T-cell (primary cell): ENCODE measurements at places on chromosomes 6 and 20. TPM values are rescaled to one million over a fixed set of nuclear protein-coding genes. Genes with fewer than 3 reads are reported as not detected.

NKX2-4 gene
- not detected for total RNA-seq

BMP2 gene
- total RNA-seq = 0.13 TPM

BTN1A1 gene
- not detected for total RNA-seq

EMILIN3 gene
- not detected for total RNA-seq

RPP40 gene
- 5.3 TPM for total RNA-seq

CSE1L gene
- 41.7 TPM for total RNA-seq

FAM209B gene
- 1.8 TPM for total RNA-seq

TMEM217 gene
- total RNA-seq = 0.22 TPM

GRM1 gene
- not detected for total RNA-seq

TAGAP gene
- total RNA-seq = 210 TPM

ASIP gene
- not detected for total RNA-seq

HLA-DOA gene
- 14.0 TPM for total RNA-seq

DNA sequence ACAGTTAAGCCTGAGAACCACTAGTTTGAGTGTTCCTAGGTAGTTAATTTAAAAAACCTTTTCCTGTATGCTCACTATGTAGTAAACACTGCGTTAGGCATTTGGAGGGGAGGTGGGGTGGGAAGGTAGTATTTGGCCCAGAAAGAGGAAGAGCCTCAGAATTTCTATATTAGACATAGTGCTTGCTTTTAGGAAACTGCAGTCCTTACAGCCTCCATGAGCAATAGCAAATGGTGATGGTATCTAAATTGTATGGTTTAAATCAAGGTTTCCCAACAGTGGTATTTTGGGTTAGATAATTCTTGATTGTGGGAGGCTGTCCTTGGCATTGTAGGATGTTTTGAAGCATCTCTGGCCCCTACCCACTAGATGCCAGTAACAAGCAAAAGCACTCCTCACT lies 61.5 kb upstream of the RIPOR2 start:
- H3K27ac ChIP-seq = peak overlapping the region; percentile 7
- peaks cover 3% of the 10 kb centered on the region for H3K36me3 ChIP-seq
- H3K4me1 ChIP-seq = peaks cover 31% of the 10 kb centered on the region
- no peak overlapping the region for H3K4me3 ChIP-seq
- H3K27me3 ChIP-seq = no peaks in the 10 kb centered on the region
- no peak for DNase-seq

- H3K4me3 ChIP-seq = no peak overlapping the region
- DNase-seq = no peak
- H3K27ac ChIP-seq = no peak overlapping the region
- H3K36me3 ChIP-seq = no peaks in the 10 kb centered on the region
- H3K27me3 ChIP-seq = no peaks in the 10 kb centered on the region
These were observed 53.5 kb downstream of the AGPAT4 start for GRCh38 chr6:161220346-161220745.

DNA sequence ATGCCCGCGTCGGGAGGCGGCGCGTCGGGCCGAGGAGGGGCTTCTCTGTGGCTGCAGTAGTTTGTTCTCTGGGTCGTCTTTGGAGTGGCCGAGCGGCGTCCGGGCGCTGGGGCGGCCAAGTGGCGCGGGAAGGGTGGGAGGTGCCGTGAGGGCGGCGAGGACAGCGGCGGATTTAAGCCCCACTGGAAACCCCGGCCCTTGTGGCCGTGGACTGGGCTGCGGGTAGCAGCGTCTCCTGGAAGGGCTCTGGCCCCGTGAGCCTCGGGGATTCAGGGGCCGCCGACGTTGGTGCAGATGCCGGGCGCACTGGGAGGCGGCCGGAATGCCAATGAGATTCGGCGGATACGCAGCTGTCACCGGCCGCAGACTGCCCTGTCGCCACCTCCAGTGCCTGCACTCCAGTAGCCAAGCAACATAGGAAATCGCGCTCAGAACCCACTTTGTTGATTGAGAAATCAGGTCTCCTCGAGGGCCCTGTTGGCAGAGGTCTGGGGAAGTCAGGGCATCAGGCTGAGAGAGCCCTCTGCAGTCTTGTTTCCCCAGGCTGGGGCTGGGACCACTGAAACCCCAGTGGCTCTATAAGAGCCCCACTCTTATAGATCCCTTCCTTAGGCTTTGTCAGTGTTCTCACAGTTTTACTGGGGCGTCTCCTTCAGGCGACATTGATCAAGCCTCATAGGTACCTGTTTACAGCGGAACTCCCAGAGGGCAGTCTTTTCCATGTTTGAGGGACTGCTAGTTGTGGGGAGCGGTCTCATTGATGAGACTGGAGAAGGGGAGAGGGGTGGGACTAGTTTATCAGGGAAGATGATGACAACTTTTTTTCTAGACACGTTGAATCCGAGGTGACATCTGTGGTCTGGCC lies 642 bp downstream of the GZF1 start:
- no peaks in the 10 kb centered on the region for H3K27me3 ChIP-seq
- peak overlapping the region; percentile 93 for H3K4me3 ChIP-seq
- DNase-seq = peak; percentile 21
- peaks cover 3% of the 10 kb centered on the region for H3K36me3 ChIP-seq
- H3K4me1 ChIP-seq = peaks cover 11% of the 10 kb centered on the region

DNA sequence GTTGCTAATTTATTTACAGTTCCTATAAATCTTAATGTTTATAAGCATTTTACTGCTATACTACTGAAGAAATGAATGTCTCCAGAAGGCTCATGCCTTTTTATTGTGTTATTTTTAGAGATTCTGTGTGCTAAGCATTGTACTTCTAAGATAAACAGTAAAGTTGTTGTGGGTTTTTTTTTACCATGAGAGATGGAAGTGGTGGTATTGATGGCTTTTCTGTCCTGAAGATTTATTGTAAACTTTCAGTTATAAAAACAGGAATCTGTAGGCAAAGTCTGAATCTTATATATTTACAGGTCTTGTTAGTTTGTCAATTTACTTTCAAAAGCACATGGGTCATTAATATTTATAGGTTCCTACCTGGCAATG lies 246.9 kb downstream of the TMEM242 start:
- no peaks in the 10 kb centered on the region for H3K27me3 ChIP-seq
- peaks cover 5% of the 10 kb centered on the region for H3K4me1 ChIP-seq
- H3K36me3 ChIP-seq = peaks cover 6% of the 10 kb centered on the region

GRCh38 chr20:51237791-51238190 lies 214.9 kb upstream of the KCNG1 start:
- H3K4me1 ChIP-seq = no peaks in the 10 kb centered on the region
- no peaks in the 10 kb centered on the region for H3K36me3 ChIP-seq
- no peak for DNase-seq
- H3K27ac ChIP-seq = no peak overlapping the region

DNA sequence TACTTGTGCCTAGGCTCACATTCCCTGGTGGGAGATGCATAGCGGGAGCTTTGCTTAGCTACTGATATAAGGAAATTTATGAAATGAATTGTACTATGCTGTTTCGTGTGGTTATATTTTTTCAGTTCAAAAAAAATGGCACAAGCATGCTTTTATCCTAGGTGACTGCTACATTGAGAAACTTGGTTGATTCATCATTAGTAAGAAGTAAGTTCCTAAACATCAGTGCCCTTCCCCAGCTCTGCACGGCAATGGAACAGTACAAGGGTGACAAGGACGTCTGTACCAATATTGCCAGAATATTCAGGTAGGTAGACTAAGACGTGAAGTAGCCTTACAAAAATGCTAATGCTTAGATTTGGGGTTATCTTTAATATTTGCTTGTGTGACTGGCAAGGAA lies 79.7 kb downstream of the ARMC2 start:
- H3K4me1 ChIP-seq = peaks cover 15% of the 10 kb centered on the region
- H3K27me3 ChIP-seq = no peaks in the 10 kb centered on the region
- no peaks in the 10 kb centered on the region for H3K36me3 ChIP-seq

- no peak overlapping the region for H3K4me3 ChIP-seq
- H3K4me1 ChIP-seq = peaks cover 14% of the 10 kb centered on the region
- no peaks in the 10 kb centered on the region for H3K27me3 ChIP-seq
- DNase-seq = no peak
These were observed 133.3 kb downstream of the WDR27 start for GRCh38 chr6:169568314-169569087.

GRCh38 chr20:62066983-62067433 lies 1.3 kb upstream of the TAF4 start:
- H3K4me3 ChIP-seq = peak overlapping the region; percentile 94
- H3K4me1 ChIP-seq = peaks cover 26% of the 10 kb centered on the region
- no peaks in the 10 kb centered on the region for H3K36me3 ChIP-seq
- no peak overlapping the region for H3K27ac ChIP-seq

DNA sequence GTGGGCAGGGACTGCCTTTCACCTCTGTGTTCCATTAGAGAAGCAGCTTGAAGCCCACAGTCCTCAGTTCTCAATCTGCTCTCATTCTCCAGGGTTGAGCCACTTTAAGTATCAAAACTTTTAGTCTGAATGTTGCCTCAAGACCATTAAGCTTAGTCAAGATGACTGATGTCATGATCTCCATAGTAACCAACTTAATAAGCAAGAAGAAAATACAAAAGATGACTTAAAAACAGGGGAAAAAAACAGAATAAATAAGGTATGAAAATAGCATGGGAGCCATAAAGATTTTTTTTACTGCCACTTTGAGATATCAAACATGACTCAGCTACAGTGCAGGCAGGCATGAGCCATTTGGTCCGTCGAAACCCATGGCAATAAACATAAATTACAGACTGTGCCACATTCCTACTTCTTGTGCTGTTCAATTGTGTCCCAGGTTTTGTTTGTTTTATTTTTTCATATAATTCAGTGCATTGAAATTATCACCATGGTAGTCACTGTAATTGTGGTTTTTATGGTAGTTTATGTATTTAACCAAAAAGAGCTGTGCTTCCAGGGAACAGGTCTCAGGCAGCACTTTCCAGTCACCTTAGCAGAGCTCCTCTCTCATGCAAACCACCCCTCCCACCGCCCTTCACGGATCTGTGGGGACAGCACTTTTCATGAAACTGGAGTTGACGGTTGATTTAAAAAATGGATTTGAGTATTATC lies 156.5 kb upstream of the INSM1 start:
- H3K4me3 ChIP-seq = no peak overlapping the region
- no peaks in the 10 kb centered on the region for H3K4me1 ChIP-seq
- H3K36me3 ChIP-seq = no peaks in the 10 kb centered on the region
- H3K27ac ChIP-seq = no peak overlapping the region

DNA sequence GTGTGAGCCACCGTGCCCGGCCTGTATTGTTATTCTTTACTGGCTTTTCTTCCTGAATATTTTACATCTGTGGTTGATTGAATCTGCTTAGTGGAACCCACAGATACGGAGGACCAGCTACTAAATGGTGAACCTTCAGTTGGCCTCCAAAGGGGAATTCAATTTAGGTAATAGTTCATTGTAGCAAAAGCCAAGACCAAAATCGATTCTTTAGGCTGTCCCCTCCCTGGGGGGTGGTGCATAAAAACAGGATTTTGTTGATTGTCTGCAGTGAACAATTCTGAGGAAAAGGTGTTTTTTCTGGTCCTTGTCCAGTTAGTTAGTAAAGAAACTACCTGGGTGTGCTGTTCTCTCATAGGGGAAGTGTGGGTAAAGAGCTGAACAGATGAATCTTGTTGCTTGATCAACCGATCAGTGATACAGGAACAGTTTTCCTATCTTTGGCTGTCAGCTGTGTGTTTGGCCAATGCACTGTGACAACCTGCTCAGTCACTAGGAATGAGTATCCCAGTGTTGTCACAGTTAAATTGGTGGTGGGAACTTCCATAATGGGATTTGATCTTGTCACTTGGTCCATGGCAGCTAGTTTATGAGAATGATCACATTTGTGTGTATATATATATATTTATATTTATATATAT lies 19.5 kb downstream of the LHFPL5 start:
- no peak overlapping the region for H3K4me3 ChIP-seq
- no peak overlapping the region for H3K27ac ChIP-seq
- no peaks in the 10 kb centered on the region for H3K4me1 ChIP-seq
- no peaks in the 10 kb centered on the region for H3K27me3 ChIP-seq
- DNase-seq = no peak

DNA sequence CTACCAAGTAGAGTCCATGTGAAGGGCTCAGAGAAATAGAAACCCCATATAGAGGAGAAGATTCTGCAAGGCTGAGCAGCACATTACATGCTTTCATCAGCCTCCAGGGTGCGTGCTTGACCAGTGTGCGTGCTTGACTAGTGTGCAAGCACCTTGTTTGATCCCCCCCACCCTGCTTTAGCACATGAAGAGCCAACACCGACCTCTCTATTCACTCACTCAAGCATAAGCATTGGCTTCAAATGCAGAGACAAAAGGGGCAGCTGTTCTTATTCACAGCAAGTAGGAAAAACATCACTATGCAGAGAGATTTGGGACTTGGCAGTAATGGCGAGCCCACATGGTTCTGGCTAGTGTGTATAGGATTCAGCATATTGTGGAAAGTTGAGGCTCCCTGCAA lies 278.7 kb upstream of the RNF217 start:
- no peak overlapping the region for H3K27ac ChIP-seq

GRCh38 chr20:48766961-48767960 lies 60.5 kb downstream of the PREX1 start:
- no peaks in the 10 kb centered on the region for H3K36me3 ChIP-seq
- H3K27ac ChIP-seq = peak overlapping the region; percentile 80
- no peak overlapping the region for H3K4me3 ChIP-seq
- no peak for DNase-seq

DNA sequence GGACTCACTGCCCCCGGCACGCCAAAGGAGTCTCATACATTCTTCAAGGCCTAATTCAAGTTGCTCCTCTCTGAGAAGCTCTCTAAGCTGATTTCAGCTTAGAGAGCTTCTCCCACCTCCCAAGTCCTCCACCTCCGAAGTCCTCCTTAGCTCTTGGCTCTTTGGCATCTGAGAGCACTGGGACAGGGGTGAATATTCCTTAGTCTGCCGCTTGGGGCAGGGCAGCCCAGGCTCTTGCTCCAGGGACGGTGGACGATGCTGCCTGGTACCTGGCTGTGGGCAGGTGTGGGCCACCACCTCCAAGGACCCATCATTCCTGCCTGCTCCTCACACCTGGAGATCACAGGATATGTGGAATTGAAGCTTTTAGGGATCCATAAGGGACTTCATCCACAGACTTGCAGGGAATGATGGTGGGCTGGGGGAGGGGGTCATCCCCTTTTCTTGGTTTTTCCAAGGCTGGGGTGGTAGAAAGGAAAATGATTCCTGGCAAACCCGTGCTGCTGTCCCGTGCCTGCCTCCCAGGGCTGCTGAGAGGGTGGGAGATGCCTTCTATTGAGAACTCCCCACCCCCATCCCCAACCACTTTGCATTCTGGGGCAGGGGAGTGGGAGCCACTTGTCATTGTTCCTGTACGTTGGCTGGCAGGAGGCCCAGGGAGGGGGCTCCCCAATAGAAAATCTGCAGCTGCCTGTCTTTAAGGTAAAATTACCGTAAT lies 57.4 kb downstream of the ARHGAP40 start:
- no peaks in the 10 kb centered on the region for H3K27me3 ChIP-seq
- H3K4me1 ChIP-seq = peaks cover 2% of the 10 kb centered on the region
- H3K4me3 ChIP-seq = no peak overlapping the region
- H3K36me3 ChIP-seq = no peaks in the 10 kb centered on the region
- no peak overlapping the region for H3K27ac ChIP-seq
- no peak for DNase-seq

- H3K27ac ChIP-seq = no peak overlapping the region
- H3K36me3 ChIP-seq = no peaks in the 10 kb centered on the region
- peaks cover 61% of the 10 kb centered on the region for H3K27me3 ChIP-seq
- H3K4me3 ChIP-seq = no peak overlapping the region
These were observed 3.6 kb upstream of the RBBP8NL start for GRCh38 chr20:62430866-62431447.
